ENCODE measurements at places on chromosomes 6 and 20. TPM values are rescaled to one million over a fixed set of nuclear protein-coding genes. Genes with fewer than 3 reads are reported as not detected.

Gene ACSS2
- total RNA-seq = 80.7 TPM

Gene SMLR1
- not detected for total RNA-seq

Gene SOX18
- total RNA-seq = not detected

Gene ELOVL4
- 10.4 TPM for total RNA-seq

Gene SMAP1
- total RNA-seq = 11.8 TPM

Gene CENPQ
- total RNA-seq = 3.4 TPM

Gene XKR7
- not detected for total RNA-seq

Gene TSHZ2
- total RNA-seq = 2.2 TPM

Data from tracheal epithelial cell (primary cell).